ENCODE measurements at places on chromosomes 6 and 20. TPM values are rescaled to one million over a fixed set of nuclear protein-coding genes. Genes with fewer than 3 reads are reported as not detected.

Gene LAMA2
- total RNA-seq: 3.9 TPM

Gene WRNIP1
- total RNA-seq: 44.8 TPM

- no peak overlapping the region for H3K4me3 ChIP-seq
- peaks cover 12% of the 10 kb centered on the region for H3K4me1 ChIP-seq
- peak overlapping the region; percentile 66 for H3K27ac ChIP-seq
These were observed 25.5 kb downstream of the ENTPD6 start for GRCh38 chr20:25220810-25221591.

- no peaks in the 10 kb centered on the region for H3K27me3 ChIP-seq
- no peaks in the 10 kb centered on the region for H3K36me3 ChIP-seq
- H3K4me1 ChIP-seq: no peaks in the 10 kb centered on the region
- H3K4me3 ChIP-seq: no peak overlapping the region
- DNase-seq: no peak
- no peak overlapping the region for H3K27ac ChIP-seq
These were observed 182.6 kb upstream of the NOX3 start for GRCh38 chr6:155638200-155638599.

- H3K36me3 ChIP-seq: no peaks in the 10 kb centered on the region
- DNase-seq: no peak
- H3K4me3 ChIP-seq: no peak overlapping the region
These were observed 475 bp downstream of the OR2B6 start for GRCh38 chr6:27957516-27957915.

DNA sequence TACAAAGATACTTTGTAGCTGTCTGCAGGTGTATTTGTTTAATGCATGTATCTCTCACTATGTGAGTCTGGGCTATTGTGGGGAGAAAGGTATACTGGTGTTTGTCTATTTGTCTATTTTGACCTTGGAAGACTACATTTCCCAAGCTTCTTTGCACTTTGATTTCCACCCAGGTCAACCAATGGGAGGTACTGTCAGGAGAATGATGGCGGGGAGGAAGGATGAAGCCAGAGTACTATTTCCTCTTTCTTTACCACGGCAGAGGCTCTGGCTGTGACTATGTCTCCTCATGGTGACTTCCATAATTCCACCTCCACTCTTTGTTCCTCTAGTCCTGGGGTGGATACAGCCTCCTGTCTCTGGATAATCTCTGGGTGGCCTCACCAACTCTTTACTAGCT, 23.1 kb downstream of the LBP start:
- no peaks in the 10 kb centered on the region for H3K4me1 ChIP-seq
- no peak for DNase-seq
- H3K27me3 ChIP-seq: peaks cover 36% of the 10 kb centered on the region
- no peaks in the 10 kb centered on the region for H3K36me3 ChIP-seq
- no peak overlapping the region for H3K27ac ChIP-seq
